ENCODE measurements at places on chromosomes 1 and 21. TPM values are rescaled to one million over a fixed set of nuclear protein-coding genes. Genes with fewer than 3 reads are reported as not detected.

GRCh38 chr1:1081311-1082238, 7.5 kb upstream of the RNF223 start:
- no peak for DNase-seq

- no peak for DNase-seq
Measured at GRCh38 chr1:214066936-214067335, 79.2 kb downstream of the PROX1 start.

DNA sequence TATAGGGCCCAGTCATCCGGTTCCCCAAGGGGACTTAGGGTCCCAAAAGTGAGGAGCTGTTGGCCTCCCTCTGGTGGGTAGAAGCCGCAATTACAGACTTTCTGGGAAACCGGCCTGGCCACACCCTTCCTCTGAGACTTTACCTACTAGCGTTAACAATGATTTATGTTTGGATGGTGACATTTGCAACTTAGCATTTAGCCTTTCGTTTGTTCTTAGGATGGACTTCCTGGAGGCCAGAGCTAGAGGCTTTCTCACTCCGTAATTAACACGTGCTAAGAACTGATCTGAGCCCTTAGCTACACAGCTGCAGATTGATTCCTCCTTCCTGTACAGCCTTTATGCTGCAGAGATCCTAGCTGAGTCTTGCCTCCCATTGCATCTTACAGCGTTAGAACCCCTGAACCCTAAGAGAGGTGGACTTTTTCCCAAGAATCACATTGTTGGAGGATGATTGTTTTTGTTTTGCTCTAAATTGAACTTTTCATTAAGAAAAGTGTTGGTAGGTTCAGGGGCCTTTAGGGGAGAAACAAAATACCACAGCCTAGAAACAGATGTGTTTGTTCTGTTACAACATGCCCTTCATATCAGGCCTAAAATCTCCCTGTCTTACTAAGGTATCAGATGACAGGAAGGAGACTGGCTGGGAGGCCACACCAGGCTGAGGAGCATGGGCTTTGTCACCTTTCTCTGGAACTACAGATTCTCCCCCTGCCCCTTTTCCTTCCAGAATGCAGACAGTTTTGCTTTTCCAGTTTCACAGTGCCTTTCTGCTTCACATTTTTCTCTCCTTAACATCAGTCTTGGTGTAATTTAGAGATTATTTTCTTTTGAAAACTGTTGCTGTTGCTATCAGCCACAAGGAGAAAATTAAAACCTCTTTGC, 1.9 kb downstream of the S100A11 start:
- DNase-seq, result peak; percentile 54

Gene ETV3L
- polyA plus RNA-seq, result not detected

Gene ELF3
- 35.2 TPM for polyA plus RNA-seq

- no peak for DNase-seq
Measured at GRCh38 chr21:14236180-14236579, 20.2 kb downstream of the RBM11 start.

- no peak for DNase-seq
Measured at GRCh38 chr1:244302876-244303609, 148.7 kb downstream of the ADSS2 start.

Gene ERG
- polyA plus RNA-seq, result 17.8 TPM

GRCh38 chr1:230356869-230357794, 69.0 kb downstream of the PGBD5 start:
- DNase-seq, result no peak

DNA sequence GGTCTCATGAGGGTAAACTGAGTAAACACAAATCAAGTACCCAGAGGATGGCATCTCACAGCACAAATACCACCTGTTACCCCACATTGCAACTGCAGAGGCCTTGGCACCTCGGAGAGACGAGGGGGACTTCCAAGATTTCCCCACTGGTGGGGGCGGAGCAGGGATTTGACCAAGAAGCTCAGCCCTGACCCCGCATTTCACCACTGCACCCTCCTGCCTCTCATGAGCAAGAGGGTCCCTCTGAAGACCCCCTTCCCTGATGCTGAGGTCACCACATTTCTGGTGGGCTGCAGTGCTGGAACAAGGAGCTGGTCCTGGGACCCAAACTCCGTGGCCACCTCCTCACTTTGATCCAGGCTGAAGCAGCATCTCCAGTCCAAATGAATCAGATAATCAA, 342.4 kb downstream of the NPHP4 start:
- DNase-seq, result no peak

Gene C21orf91
- polyA plus RNA-seq, result 25.7 TPM

GRCh38 chr1:67695963-67696362, 11.0 kb downstream of the GADD45A start:
- DNase-seq, result no peak

- no peak for DNase-seq
Measured at GRCh38 chr1:58848818-58849411, 65.1 kb upstream of the JUN start.

Gene CALML6
- 0.18 TPM for polyA plus RNA-seq

DNA sequence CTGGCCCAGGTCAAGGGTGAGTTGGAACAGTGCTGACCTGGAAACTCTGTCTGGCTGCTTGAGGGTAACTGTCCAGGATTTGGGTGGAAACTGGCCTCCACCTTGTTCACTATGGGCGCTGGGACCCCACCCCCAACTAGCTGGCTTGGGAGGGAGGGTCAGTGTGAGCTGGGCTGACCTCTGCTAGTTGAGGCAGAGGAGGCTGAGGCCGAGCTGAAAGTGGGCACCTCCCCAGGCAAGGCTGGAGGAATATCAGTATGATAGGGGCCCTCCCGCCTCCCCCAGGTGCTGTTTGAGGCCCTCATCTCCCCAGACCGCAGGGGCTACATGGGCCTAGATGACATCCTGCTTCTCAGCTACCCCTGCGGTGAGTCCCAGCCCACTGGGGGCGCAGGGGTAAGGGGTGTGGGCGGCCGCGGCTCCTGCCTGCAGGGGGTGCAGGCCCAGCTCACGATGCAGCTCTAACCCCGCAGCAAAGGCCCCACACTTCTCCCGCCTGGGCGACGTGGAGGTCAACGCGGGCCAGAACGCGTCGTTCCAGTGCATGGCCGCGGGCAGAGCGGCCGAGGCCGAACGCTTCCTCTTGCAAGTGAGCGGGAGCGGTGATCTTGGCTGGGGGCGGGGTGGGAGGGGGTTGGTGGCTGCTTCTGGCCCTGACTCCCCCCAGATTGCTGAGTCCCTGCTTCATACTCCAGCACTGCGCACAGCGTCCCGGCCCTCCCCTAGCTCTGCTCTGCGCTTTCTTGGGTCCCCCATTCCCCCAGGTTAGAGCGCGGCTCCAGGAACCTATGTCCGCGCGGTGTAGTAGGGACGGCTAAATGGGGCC, 22.9 kb downstream of the PTPRU start:
- no peak for DNase-seq

Gene ANGPTL7
- polyA plus RNA-seq, result not detected
